A172 (cell line): ENCODE measurements at places on chromosomes 5 and 9.

- DNase-seq = no peak
These were observed 254.8 kb upstream of the PPP1R2B start for GRCh38 chr5:156595132-156595787.

- DNase-seq = no peak
These were observed 46.3 kb downstream of the MAP1B start for GRCh38 chr5:72153551-72153950.

DNA sequence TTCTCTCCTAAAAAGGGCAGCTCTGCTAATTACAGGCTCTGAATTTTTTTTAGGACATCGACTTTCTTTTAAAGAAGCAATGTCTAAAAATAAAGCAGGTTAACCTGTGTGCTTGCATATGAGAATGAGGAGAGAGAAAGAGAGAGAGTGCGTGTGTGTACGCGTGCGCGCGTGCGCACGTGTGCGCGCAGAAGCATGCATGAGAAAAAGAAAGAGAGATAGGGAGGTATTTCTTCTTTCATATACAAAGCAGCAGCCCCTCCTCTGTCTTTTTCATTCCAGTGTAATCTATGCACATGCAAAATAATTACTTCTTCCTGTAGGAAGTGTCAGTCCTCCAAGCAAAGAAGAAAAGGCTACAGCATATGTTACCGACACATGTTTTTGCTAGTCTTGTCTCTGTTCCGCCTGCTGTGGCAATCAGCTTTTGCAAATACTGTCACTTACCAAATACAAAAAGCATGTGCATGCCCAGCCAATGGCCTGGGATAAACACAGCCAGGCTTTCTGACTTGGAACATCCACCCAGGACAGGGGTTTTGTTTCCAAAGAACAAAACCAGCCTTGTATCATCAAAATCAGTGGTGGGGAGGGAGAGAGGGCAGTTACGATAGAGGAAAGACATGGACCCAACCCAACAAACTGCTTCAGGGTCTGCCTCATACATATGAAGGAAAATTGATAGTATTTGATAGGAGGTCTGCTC, 252.3 kb upstream of the SLC24A2 start:
- no peak for DNase-seq

DNA sequence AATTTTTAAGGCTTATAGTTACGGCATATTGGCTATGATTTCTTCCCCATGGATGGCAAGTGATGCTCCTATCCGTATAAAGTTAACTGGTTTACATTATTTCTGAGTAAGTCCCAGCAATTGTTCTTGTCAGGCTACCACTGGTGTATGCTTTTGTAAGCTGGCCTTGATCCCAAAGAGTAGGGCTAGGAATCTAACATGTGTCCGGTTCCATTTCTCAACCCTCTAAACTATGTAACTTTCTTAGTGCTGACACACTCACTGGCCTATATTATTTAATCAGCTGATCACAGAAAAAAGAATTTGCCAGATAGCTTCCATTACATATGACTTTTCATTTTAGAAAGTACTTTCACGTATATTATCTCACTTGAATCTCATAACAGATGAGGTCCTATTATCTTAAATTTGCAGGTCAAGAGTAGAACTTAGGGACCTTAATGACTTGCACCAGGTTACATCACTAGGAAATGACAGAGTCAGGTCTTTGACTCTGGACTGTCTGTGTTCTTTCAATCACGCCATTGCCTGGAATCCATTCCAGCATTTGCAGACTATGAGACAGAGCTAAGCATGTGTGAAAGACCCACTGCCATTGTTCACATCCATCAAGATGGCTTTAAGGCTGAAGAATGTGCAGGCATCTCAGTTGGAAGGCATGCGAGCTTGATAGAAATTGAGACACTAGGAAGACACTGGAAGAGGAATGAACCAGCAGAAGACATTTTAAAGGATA, 362.9 kb downstream of the ARRDC3 start:
- DNase-seq = no peak

DNA sequence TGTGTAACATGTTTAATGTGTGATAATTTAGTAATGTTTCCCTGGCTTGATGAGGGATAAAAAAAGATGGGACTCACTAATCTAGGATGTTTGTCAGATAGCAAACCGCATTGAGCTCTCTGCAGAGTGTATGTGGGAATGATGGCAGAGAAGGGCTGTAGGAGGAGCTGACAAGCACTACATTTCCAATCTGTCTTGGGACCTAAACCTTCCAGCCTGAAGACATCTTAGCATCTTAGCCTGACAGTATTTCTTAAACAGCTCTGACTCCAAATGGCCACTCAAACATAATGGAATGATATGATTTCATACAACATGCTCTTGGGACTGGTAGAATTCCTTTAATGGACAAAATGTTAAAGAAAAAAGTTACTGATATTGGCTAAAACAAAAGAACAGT, 116.7 kb downstream of the PPP2R2B start:
- DNase-seq = no peak

- DNase-seq = no peak
These were observed 29.4 kb downstream of the WWC1 start for GRCh38 chr5:168320805-168321204.

GRCh38 chr9:17330097-17330496, 195.3 kb downstream of the CNTLN start:
- DNase-seq = no peak

- peak; percentile 7 for DNase-seq
These were observed 35.5 kb downstream of the FBXO10 start for GRCh38 chr9:37540634-37541033.

- peak; percentile 76 for DNase-seq
These were observed 75.8 kb downstream of the OXCT1 start for GRCh38 chr5:41794471-41794870.

DNA sequence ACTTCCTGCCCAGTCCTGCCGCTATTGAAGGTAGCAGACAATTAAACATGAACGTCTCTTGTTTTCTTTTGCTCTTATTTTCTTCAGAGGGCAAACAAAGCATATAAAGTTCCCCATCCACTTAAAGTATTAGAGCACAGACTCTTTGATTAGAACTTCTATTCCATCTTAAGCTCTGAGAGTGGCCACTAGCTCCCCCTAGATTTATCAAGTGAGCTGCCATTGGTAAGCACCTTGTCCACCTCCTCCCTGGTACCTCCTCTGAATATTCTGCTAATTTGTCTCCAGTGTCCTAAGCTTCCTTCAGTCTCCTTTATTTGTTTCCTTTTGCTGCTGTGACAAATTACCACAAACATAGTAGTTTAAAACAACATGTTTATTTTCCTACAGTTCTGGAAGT, 264.3 kb upstream of the KCNN2 start:
- DNase-seq = no peak

GRCh38 chr5:134642931-134643530, 5.6 kb upstream of the SEC24A start:
- DNase-seq = no peak

DNA sequence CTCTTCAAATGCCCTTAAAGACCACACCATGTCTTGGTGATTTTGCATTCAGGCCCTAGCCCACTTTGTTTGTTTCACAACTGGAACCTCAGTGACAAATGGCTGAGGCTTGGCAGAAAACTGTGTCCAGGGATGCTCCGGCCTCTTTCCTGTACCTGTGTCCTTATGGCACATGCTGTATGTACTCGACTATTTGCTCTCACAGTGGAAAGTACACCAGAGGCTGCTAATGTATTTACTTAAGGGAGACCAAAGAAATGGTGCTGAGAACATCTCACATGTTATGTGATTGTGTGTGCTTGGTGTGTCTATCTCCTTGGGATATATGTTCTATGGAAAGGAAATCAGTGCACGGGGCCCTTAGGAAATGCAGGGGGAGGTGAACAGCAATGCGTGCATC, 263.3 kb downstream of the GADD45G start:
- no peak for DNase-seq

GRCh38 chr5:150303660-150304386, 1.1 kb upstream of the ARSI start:
- no peak for DNase-seq

DNA sequence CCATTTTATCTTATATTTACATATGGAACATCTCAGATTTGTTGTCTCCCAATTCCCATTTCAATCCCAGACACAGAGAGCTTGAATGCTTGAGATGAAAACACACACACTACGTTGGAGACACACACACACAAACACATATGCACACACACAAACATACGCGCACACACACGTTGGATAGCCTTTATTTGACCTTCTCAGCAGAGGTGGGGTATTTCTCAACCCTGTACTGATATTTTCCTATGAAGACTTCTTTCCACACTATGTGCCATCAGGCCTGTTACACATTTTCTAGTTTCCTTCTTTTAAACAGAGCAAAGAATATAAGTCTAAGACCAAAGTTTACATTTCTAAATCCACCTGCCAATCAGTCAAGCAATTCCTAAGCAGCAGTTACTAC, 291.0 kb downstream of the TAF11L14 start:
- no peak for DNase-seq

DNA sequence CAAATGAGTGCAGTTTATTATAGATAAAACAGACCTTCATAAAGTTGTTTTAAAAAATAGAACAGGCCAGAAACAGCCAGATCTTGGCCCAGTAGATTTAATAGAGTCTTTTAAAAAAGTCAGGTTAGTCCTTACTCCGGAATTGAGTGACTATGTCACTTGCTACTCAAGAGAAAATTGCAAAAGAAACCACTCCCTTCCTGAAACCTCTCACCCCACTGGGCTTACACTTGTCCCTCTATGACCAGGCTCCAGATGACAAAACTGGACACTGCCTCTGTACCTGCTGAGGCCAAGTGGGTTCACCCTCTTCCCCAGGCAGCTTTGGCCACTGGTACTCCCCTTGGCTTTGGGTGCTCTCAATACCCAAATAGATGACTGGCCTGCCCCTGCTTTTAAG, 357.2 kb upstream of the TRPC7 start:
- DNase-seq = no peak

GRCh38 chr9:95924987-95925386, 49.5 kb downstream of the ERCC6L2 start:
- DNase-seq = no peak

DNA sequence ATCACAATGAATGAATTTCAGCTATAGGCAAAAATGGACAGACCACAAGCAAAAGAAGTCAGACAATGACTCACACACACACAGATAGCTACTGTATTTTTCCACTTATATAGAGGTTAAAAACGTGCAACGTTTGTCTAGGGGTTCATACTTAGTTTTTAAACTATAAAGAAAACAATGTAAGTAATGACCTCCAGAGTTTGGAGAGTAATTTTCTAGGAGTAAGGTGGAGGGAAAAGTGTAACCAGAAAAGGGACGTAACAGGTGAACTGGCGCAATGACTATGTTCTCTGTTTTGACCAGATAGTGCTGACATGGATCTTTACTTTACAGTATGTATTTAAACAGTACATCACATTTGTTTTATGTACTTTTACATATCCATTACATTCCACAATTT, 51.1 kb downstream of the FNIP1 start:
- DNase-seq = peak; percentile 5

DNA sequence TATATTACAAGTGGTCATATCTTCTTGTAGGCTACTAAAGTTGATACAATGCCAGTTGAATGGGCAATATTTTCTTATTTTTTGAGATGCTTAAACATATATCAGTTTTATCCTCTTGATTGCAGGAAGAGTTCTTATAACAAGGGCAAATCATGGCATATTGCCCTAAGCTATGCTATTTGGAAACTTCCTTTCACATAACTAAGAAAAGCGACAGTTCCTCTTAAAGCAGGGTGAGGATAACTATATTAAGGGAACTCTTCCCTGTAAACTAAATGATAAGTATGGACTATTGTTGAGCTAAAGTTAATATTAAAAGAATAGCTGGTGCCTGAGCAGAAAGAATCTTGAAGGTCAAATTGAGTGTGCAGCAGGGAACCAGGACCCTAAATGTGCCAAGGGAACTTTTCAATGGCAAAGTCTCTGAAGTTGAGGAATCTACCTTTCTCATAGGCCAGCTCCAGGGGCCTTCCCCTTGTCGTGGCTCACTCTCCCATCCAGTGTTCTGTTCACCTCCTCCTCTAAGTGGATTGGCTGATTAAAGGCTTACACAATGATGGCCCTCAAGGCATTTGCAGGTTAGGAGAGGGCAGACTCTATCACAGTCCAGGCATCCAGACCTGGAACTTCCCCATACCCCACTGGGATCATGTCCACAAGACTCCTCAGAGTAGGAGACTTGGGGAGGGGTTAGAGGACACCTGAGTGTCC, 26.8 kb downstream of the FYB1 start:
- DNase-seq = no peak

- no peak for DNase-seq
These were observed 5.1 kb downstream of the LRRC14B start for GRCh38 chr5:196350-196749.

DNA sequence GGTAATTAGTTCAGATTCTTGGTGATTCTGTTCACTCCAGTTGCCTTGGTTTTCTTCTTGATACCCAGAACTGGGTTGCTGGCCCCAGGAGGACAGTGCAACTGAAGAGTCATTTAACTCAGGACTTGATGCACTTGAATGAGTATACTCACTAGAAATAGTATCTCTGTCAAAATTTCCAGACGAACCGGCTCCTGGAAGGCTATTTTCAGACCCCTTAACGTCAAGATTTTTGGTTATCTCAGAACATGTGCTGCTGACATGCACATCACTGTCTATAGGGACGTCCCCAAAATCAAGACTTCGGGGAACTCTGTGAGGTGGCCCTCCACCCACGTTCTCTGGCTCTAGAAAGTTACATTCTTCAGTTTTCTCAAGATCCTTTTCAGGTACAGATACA, 56.7 kb upstream of the PCA3 start:
- no peak for DNase-seq

DNA sequence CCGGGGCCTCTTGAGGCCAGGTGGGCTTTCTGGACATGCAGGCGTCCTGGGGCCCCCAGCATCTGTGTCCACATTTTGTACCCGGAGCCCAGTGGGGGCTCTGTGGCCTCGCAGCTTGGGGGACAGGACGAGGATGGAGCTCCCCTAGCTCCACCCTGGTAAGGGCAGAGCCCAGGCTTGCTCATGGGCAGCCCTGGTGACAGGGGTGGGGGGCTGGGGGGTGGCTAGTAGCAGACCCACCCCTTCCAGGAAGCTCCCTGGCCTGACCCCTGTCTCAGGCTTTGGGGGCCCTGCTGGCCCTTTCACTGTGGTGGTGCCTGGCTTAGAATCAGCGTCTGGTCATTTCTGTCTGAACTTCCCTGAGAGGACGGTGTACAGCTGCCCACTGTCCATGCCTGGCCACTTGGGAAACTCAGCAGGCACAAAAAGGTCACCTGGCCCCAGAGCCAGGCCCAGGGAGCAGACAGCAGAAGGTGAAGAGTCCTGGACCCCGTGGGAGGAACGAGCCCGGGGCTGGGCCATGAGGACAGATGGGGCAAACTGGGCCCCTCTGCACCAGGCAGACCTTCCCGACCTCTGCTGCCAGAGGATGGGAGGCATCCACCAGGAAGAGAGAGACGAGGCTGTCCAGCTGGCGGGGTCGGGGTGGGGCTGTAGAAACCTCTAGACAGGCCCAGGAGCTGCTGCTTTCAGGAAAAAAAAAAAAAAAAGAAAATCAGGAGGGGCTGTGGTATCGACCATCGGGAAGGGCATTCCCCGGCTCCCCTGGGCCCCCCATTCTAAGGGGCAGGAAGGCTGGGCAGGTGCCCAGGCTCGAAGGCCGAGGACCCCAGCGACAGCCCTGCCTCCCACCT, 52.8 kb downstream of the EXD3 start:
- no peak for DNase-seq
